ENCODE measurements at places on chromosomes 16 and 17.

DNA sequence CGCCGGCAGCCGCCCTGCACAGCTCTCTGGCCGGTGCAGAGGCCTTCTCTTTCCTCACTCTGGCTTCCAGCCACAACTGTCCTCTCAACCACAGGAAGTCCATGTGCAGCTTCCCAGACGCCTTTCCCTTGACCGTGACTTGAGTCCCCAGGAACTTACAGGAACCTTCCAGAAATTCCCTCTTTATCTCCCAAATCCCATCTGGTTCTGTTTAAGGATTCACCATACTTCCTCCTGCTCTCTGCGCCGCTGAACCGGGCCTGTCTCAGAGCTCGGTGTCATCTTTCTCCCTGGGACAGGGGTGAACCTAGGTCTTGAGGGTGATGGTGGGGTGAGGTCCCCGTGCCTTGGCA is 65.2 kb upstream of the ZNF469 start:
- no peak for DNase-seq

GRCh38 chr17:66432996-66433551 is 130.7 kb downstream of the PRKCA start:
- no peak for DNase-seq

DNA sequence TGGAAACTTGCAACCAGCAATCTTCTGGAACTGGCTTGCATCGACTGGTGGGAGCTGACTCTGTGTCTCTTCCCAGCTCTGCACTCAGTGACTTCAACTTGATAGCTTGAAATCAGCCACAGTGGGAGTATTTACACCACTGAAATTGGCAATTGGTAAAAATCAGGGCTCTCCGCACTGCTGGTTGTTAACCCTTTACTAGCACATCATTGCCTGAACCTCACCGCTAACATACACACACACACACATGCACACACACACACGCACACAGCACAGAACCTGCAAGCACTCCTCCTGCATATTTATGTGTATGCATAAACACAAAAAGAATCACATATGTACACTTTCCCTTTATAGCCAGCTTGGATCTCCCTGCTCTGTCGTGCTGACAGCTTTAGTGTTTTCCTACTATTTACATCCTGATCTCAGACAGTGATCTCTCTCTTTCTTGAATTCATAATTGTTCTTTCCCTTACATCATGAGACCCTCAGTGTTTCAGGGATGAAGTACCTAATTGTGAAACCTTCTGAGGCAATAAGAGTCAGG is 7.9 kb upstream of the TMIGD1 start:
- no peak for DNase-seq

DNA sequence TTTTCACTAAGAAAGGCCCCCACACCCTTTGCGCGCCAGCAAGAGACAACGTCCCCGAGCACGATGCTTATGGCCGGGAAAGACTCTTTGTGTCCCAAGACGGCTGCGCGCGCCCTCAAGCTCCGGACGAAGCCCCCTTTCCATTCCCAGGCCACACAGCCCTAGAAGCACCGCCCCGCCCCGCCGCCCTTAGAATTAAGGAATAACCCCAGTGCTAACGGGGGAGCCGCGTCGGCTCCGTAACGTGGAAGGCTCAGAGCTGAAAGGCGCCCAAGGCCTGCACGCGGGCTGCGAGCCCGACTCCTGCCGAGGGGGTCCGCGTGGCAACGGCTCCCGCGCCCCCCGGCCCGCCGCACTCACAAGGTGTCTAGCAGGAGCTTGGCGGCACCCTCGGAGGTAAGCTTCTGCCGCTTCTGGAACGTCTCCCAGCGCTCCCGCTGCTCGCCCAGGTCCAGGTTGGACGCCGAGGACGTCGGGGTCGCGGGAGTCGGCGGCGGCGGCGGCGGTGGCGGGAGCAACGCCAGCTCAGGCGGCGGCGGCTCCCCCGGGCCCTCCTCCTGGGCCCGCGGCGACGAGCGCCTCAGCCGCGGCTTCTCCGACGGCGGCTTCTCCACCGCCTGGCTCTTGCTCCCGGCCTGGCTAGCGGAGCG is 477 bp downstream of the CENPV start:
- DNase-seq: peak; percentile 62

DNA sequence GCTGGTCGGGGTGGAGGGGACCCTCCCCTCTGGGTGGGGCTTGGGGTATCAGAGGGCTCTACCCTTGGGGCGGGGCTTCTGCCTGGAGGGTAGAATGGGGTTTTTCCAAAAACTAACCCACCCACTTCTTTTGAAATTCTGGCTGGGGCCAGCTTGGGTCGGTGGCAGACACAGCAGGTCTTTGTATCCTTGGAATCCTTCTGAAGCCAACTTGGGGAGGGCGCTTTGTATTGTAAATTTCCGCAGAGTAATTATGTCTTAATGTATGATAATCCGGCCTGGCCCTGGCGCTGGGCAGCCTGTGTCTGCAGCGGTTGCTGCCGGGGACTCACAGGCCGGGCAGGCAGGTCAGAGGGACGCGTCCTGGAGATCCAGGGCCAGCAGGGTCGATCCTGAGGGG is 33.9 kb upstream of the GSE1 start:
- DNase-seq: no peak
